ENCODE measurements at places on chromosomes 16 and 17.
A peak's percentile ranks its signal among the peaks of the same experiment; 100 is the strongest.

GRCh38 chr17:66784621-66785364 is 50.1 kb upstream of the CACNG5 start:
- no peak for DNase-seq

GRCh38 chr17:37292429-37293139 is 83.2 kb upstream of the C17orf78 start:
- no peak for DNase-seq

DNA sequence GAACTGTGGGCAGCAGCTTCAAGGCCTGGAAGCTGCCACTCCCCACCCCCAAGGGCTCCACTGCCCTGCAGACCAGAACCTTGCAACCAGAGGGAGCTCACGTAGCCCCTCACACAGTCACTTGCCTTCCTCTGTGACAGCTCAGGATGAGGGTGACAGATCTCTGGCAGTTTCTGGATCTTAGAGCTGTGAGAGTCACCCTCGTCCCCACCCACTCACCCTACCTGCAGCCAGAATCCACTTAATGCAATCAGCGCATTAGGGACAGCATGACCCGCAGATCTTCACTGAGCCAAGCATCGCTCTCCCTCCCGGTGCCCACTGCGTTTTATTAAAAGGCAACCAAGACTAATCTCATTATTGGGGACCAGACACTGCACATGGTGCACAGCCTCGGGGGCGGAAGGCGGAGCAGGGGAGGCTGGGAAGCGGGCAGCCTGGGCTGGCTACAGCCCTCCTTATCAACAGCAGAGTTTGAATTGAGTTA is 3.5 kb downstream of the CYB561 start:
- no peak for DNase-seq

GRCh38 chr17:55391244-55391757 is 30.3 kb downstream of the MMD start:
- no peak for DNase-seq

DNA sequence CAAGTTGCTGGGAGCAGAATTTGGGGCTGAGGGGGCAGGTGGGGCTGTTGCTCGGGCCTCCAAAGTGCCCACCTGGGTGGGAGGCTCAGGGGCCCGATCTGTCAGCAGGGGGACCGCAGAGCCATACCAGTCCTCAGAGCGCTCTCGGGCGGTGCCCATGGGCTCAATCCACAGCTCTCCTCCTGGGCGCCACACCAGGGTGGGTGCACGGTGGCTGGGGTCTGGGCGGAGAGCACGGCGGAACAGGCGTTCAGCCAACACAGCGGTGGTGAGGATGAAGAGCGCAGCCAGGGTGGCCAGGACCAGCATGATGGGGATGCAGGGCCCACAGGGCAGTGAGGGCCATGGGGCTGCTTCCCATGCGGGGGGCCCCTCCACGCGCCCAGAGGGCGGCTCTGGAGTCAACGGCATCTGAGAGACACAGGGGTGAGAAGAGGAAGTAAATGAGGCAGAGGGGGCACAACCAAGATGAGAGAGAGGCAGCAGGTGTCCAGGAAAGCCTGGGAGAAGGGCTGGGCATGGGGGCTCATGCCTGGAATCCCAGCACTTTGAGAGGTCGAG is 1.2 kb downstream of the C16orf54 start:
- no peak for DNase-seq

DNA sequence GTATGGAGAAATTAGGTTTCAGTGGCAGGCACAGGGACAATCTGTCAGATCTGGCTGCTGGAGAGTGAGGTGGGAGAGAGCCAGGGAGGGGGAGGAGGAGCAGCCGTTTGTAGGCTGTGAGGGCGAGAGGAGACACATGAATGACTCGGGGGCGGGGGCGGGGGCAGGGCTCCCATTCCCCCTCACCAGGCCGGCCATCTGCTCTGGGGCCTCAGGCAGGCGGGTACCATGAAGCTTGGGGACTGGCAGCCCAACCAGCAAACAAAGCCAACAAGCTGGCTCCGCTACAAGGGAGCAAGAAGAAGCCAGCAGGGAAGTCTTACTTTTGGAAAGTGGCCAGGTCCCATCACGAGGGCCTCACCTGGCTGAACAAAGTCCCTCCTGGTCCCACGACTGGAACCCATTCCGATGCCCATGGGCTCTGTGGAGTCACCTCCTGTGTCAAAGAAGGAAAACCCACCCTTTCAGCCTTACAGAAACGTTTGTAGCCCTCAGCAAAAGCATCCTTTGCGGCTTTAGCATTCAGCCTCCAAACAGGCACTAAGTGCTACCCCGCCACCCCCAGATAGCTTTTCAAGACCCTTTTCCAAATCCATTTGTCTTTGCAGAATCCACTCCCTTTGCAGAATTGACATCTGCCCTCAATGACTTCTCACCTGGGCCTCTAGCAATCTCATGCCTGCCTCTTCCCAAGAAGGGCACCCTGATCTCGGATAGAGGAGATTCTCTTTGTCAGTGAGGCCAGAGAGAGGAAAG is 9.2 kb upstream of the SSTR2 start:
- DNase-seq: no peak

DNA sequence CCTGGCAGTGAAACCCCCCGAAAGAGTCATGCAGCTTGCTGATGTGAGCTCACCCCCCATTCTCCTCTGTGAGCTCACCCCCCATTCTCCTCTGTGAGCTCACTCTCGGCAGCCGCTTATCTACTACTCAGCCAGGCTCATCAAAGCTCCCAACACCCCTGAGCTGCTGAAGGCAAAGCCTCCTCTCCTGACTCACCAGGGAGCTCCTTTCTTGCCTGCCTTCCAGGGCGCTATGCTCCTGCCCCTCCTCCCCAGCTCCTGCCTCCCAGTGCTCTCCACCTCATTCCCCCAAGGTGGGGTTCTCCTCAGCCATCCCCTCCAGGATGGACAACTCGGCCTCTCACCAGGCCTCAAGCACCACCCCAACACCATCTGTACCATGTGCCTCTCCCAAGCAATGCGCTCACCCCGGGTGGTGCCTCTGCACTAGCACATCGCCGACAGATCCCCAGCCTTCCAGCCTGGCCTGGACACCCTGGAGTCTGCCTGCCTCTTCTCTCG is 27.7 kb upstream of the FAAP100 start:
- no peak for DNase-seq

DNA sequence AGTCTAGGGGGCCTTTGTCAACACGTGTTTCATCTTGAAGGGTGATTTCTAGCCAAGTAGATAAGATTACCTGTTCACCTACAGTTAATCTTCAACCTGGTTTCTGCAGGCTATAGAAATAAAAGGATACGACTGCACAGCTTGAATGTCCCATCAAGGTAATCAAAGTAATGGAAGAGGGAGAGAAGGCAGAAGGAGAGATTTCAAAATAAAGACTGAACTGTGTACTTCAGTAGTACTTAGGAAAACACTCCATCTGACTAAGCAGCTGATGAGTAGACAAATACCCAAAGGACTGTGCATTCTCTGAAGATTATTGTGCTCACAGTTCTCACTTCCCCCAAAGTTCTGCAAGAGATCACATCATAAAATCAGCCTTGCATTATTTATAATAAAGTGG is 5.8 kb upstream of the RFFL start:
- no peak for DNase-seq

DNA sequence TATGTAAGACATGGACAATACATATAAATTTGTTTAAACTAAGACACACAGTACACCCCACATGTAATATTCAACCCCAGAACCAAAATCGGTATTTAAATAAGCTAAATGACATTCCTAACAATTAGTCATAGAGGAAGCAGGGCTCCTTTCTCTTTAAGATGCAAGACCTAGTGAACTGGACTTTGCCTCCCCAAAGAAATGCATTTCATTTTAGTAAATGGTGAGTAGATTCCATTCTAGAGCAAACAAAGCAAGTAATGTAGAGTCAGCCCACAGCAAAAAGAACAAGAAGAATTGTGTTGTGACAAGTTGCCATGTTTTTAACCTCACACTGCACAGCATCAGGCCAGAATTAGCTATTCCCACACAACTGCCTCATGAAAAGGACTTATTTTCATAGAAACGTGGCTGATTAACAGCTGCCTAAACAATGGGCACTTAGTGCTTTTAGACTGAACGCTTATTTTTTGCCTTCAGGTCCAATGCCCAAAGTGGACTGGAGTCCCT is 14.4 kb downstream of the DNAJC7 start:
- no peak for DNase-seq

DNA sequence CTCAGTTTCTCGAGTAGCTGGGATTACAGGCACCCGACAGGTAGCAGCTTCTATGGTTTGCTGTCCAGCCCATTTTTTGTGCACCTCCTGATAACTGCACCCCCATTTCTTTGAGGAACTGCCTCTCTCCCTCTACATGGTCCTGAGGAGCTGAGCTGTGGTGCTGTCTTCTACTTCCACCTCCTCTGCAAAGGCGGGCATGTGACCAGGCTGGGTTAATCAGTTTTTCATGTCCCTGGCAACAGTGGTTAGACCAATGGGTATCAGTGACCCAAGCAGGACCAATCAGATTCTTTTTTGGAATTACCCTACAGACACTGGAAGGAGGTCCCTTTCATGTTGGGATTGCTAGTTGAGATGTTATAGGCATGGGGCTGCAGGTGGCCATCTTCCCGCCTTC is 41.3 kb downstream of the TBX21 start:
- no peak for DNase-seq

DNA sequence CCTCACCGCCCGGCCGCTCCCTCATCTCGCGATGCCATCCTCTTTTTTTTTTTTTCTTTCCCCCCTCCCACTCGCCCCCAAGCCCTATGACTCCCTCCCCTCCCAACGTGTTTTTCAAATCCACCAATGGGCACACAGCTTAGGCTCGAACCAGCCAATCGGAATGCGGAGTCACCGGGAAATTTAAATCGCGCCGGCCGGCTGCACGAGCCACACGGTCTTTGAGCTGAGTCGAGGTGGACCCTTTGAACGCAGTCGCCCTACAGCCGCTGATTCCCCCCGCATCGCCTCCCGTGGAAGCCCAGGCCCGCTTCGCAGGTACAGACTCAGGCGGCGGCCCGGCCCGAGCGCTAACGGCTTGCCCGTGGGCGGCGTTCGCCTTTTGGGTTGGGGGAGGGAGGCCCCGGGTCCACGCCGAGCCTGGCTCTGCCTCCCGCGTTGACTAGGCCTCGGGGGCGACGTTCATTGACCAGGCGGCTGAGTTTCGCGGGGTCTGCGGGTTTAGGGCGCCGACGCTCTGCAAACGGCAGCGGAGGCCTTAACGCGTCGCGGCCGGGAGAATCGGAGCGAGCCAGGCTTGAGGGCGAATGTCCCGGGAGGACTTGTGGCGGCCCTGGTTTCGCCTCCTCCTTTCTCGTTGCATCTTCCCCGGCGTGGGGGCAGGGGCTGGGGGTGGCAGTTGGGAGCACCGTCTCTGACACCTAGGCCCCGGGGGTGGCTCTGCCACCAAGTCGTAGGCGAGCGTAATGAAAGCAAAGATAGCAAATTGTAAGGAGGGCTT is at the start of gene KPNA2:
Gene KPNA2 (plus strand): TSS at position 213 of the 781 bp plus-strand sequence. CDS start 1,398 bp downstream, outside the sequence.
- peak; percentile 97 for DNase-seq

DNA sequence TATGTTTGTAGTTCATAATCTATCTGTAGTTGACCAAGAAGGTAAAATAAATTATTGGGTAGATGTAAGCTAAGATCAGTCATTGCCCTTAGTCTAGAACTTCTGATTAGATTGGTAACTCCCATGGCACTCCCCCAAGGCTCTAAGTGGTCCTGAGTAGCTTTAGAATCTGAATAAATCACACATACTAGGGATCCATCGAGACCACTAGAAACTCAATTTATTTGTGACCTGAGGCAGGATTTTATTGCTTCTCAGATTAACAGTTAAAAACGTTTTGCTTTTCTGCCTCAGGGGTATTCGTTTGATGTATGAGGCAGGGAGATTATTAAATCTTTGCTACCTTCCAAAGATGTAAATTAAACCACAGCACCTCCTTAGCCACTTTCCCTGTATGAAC is 24.9 kb downstream of the CMTR2 start:
- no peak for DNase-seq

DNA sequence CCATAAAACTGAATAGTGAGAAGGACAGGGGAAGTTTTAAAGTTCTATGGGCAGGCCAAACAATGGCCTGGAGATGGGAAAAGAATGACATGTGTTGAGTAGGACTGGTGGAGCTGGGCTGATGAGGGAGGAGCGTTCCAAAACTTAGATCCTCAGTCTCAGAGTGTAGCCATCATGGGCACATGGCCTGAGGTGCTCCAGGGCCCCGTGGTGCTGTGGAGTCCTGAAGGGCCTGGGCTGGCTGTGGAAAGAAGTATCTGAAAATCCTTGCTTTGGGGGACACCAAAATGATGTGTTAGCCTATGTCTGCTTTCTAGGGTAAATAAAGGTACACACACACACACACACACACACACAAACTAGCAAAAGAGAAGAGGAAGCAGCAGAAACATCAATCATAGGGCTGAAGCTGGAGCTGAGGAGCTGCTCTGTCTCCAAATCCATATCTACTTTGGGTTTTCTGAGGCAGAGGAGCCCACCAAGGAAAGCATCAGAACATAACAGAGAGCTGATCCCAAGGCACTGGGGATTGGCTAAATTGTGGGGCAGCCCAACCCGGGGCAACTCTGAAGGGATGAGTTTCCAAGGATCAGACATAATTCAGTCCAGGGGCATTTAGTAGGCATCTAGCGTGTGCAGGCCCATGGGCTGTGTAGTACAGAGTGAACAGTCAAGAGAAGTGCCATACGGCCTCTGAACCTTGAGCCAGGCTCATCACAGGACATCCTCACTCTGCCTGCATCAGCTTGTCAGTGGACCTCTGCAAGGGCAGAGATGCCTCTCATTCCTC is 85.2 kb downstream of the C16orf78 start:
- DNase-seq: no peak

GRCh38 chr16:19857593-19858339 is 26.9 kb downstream of the GPRC5B start:
- DNase-seq: no peak

DNA sequence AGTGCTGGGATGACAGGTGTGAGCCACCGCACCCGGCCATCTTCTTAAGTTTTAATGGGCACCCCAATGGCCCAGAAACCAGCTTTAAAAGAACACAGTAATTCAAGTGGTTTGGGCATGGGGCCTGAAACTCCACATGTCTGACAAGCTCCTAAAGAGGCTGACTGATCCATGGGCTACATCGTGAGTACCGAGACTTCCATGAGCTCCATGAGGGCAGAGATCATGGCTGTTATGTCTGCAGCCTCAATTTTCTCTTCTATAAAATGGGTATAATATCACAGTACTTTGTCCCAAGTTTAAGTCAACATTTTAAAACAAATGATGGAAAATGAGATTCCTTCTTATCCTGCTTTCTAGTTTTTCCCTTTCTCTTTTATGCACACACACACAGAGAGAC is 397.6 kb upstream of the MAF start:
- no peak for DNase-seq

GRCh38 chr16:48546774-48547173 is 63.2 kb downstream of the N4BP1 start:
- DNase-seq: no peak

- no peak for DNase-seq
Measured at GRCh38 chr16:58727028-58727781, 6.9 kb downstream of the GOT2 start.

Data from CD4-positive, alpha-beta T cell treated with Interleukin-10 for 1 hour (primary cell).